ENCODE measurements at places on chromosomes 4 and X. TPM values are rescaled to one million over a fixed set of nuclear protein-coding genes. Genes with fewer than 3 reads are reported as not detected.

ASMTL gene
- total RNA-seq, result 18.0 TPM

DMP1 gene
- total RNA-seq, result not detected

SHROOM2 gene
- 0.24 TPM for total RNA-seq

ALB gene
- total RNA-seq, result not detected

DUSP21 gene
- not detected for total RNA-seq

CENPVL1 gene
- total RNA-seq, result not detected

SYNPO2 gene
- 1.3 TPM for total RNA-seq

PDE6B gene
- total RNA-seq, result not detected

CENPE gene
- 9.0 TPM for total RNA-seq

FOXP3 gene
- total RNA-seq, result 0.19 TPM

CXCL3 gene
- total RNA-seq, result 6.5 TPM

NEIL3 gene
- 15.4 TPM for total RNA-seq

ADGRG4 gene
- not detected for total RNA-seq

TENM3 gene
- 1.2 TPM for total RNA-seq

SYN1 gene
- total RNA-seq, result 0.33 TPM

IL13RA2 gene
- total RNA-seq, result not detected

PDLIM3 gene
- 0.13 TPM for total RNA-seq

PPP4R3C gene
- not detected for total RNA-seq

PGAM4 gene
- 0.26 TPM for total RNA-seq

EGF gene
- total RNA-seq, result 0.13 TPM

SMIM10 gene
- total RNA-seq, result not detected

ERCC6L gene
- total RNA-seq, result 13.4 TPM

SLITRK2 gene
- 0.01 TPM for total RNA-seq

CFAP47 gene
- total RNA-seq, result not detected

MAGEC2 gene
- total RNA-seq, result not detected

TRIM75 gene
- not detected for total RNA-seq

ABLIM2 gene
- 0.38 TPM for total RNA-seq

VGLL1 gene
- not detected for total RNA-seq

TLR1 gene
- total RNA-seq, result 0.83 TPM

SNCA gene
- 0.14 TPM for total RNA-seq

GRIA2 gene
- not detected for total RNA-seq

ATOH1 gene
- total RNA-seq, result not detected

GYG2 gene
- 4.4 TPM for total RNA-seq

PTTG2 gene
- not detected for total RNA-seq

GABRA4 gene
- total RNA-seq, result not detected

PPEF1 gene
- 1.3 TPM for total RNA-seq

HS6ST2 gene
- 0.07 TPM for total RNA-seq

ABCG2 gene
- 22.4 TPM for total RNA-seq

BBS12 gene
- total RNA-seq, result 3.2 TPM

LINC00632 gene
- total RNA-seq, result 2.3 TPM

NAT8L gene
- 13.1 TPM for total RNA-seq

SLC26A1 gene
- 0.31 TPM for total RNA-seq

KLHL4 gene
- total RNA-seq, result 2.8 TPM

GRIA3 gene
- total RNA-seq, result not detected

RHOXF2 gene
- total RNA-seq, result not detected

ADGRL3 gene
- total RNA-seq, result 0.05 TPM

HMGB3 gene
- total RNA-seq, result 129 TPM

MGAT4D gene
- not detected for total RNA-seq

CPLX1 gene
- 0.57 TPM for total RNA-seq

C1QTNF7 gene
- not detected for total RNA-seq

ODAPH gene
- 0.15 TPM for total RNA-seq

GPRIN3 gene
- total RNA-seq, result 5.7 TPM

SSX1 gene
- not detected for total RNA-seq
